ENCODE measurements at places on chromosomes 4 and X.

DNA sequence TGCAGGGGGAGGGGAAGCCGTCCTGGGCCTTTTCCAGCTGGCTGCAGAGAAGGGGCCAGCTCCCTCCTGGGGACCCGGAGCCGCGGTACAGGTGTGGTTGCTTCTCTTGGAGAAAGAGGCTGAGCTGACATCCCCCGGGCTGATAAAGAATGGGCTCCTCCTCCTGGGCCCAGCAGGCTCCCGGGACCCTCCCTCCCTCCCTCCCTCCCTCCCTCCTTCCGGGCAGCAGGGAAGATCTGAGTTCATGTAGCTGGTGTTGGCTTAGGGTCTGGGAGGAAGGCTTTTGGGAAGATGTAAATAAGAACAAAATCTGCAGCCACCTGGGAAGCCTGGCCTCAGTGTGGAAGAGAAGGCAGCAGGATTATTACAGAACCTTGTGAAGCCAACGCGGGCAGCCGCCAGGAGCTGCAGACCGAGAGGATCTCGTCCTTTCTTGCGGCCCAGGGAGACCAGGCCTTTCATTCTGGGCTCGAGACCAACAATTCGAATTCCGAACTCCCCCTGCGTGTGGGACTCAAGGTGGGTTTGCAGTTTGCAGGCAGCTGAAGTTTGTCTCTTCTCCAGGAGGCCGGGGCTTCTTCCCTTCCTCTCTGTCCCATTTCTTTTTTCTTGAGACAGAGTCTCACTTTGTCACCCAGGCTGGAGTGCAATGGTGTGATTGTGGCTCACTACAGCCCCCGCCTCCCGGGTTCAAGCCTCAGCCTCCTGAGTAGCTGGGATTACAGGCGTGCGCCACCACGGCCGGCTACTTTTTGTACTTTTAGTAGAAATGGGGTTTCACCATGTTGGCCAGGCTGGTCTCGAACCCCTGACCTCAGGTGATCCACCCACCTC is at the start of gene PLCXD1:
Gene PLCXD1 (plus strand): TSS at position 216 of the 834 bp plus-strand sequence. CDS start 2,807 bp downstream, outside the sequence.
- DNase-seq = no peak

DNA sequence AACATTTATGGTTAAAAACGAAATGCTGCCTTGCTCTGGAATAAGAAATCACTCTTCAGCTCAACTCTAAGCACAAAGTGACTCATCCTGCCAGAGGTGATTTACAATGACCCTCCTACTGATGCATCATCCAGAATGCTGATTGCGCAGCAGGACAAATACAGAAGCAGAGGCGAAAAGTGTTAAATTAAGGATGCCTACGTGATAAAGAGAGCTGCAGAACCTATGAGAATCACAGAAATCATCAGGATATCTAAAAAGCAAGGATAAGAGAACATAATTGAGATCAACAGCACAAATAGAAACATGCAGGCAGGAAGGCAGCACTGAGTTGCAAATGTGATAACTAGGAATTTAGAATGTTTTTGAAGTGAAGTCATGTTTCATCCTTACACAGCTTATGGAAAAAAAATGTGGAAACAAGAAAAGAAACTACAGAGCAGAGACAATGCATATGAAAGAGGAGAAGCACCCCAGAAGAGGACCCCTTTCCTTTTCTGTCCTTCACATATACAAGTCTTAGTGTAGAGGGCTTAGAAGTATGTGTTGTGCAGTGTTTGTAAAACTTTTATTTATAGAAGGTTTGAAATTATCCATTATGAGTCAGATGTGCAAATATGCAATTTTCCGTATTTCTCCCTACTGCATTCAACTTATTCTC is 188.4 kb downstream of the SLC7A11 start:
- DNase-seq = no peak

GRCh38 chrX:47172549-47172948 is 21.1 kb upstream of the UBA1 start:
- DNase-seq = no peak

DNA sequence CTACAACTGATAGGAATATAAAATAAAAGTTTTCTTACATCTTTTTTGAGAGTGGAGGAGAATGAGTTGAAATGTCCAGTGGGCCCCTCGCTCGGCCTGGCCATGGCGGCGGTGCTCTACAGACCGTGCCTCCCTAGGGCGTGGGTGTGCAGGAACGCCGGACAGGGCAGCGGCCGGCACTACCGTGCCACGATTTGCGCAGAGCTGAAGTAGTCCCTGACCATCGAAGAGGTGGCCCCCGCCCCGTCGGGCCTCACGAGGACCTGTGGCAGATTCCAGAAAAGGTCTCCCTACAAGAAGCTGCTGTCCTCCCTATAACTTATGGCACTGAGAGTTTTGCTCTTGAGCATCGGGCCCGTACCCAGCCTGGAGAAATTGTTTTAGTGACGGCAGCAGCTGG is 228.9 kb upstream of the ARHGAP24 start:
- DNase-seq = no peak

GRCh38 chr4:117550085-117550484 is 464.7 kb upstream of the TRAM1L1 start:
- DNase-seq = no peak

DNA sequence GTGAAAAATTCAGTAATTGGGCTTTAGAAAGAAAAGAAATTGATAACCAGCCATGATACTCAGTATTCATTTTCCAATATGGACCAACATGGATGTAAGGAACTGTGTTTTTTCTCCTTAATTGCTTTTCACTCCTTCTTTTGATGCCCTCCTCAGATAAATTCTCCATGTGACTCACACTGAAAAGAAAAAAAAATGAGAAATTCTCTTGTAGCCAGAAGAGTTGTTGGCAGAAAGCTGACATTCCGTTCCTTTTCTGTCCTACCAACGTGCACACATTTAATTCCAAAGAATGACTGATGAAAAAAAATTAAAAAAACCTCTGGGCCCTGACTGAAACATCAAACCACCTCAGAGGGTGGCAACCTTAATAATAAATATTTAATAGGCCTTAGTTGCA is 153.1 kb downstream of the AMELX start:
- no peak for DNase-seq

DNA sequence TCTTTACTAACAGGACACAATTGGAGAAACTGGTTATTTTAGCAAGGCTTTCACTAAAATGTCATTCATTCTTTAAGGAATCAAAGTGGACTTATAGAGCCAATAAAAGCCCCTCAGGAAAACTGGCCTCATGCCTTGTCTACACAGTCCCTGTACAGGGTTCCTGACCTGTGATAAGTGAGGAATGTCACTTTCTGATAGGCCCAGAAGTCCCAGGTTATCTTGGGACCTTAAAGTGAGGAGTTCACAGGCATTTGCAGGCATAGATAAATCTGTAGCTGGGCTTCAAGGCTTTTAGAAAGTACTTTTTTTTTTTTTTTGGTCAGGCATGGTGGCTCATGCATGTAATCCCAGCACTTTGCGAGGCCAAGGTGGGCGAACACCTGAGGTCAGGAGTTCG is 19.4 kb upstream of the STPG2 start:
- DNase-seq = no peak

GRCh38 chr4:20196476-20196875 is 55.2 kb upstream of the SLIT2 start:
- DNase-seq = no peak

GRCh38 chrX:50067435-50068284 is 133.1 kb downstream of the AKAP4 start:
- no peak for DNase-seq

GRCh38 chr4:135510582-135510981 is 1309.0 kb upstream of the PABPC4L start:
- no peak for DNase-seq

- no peak for DNase-seq
Measured at GRCh38 chrX:19403696-19404095, 60.0 kb downstream of the PDHA1 start.

GRCh38 chr4:68732653-68733466 is 62.4 kb upstream of the UGT2B15 start:
- DNase-seq = no peak

GRCh38 chrX:120839491-120839890 is 36.2 kb downstream of the CT47B1 start:
- no peak for DNase-seq

DNA sequence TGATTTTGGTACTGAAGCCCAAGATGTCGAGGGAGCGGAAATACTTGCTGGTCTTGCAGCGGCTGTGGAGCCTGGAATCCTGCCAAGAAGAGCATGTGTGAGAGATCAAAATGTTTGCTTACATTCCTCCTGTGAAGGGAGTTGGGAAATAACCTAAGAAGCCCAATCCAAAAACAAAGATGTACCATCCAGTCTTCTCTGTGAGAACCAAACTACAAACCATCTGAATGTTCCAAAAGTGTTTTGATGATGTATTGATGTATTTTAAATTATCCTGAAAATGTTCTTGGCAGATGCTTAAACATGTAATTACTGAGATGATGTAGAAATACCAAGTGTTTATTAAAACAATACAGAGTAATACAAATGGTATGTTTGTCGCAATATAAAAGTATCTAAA is 10.1 kb upstream of the ADH1A start:
- DNase-seq = no peak

GRCh38 chr4:48196758-48197504 is 62.9 kb upstream of the TXK start:
- DNase-seq = no peak

- no peak for DNase-seq
Measured at GRCh38 chr4:149116806-149117205, 674.6 kb upstream of the NR3C2 start.

- no peak for DNase-seq
Measured at GRCh38 chrX:27679281-27679680, 89.1 kb downstream of the DCAF8L2 start.
